ENCODE measurements at places on chromosomes 6 and 20. TPM values are rescaled to one million over a fixed set of nuclear protein-coding genes. Genes with fewer than 3 reads are reported as not detected.

DDO gene
- total RNA-seq, result not detected

SRXN1 gene
- 24.1 TPM for total RNA-seq

FAM217A gene
- not detected for total RNA-seq

VWA7 gene
- 3.0 TPM for total RNA-seq

GRCh38 chr20:14826543-14827313 is 489.3 kb upstream of the FLRT3 start:
- H3K4me1 ChIP-seq, result no peaks in the 10 kb centered on the region
- no peak for DNase-seq
- no peaks in the 10 kb centered on the region for H3K27me3 ChIP-seq

DNA sequence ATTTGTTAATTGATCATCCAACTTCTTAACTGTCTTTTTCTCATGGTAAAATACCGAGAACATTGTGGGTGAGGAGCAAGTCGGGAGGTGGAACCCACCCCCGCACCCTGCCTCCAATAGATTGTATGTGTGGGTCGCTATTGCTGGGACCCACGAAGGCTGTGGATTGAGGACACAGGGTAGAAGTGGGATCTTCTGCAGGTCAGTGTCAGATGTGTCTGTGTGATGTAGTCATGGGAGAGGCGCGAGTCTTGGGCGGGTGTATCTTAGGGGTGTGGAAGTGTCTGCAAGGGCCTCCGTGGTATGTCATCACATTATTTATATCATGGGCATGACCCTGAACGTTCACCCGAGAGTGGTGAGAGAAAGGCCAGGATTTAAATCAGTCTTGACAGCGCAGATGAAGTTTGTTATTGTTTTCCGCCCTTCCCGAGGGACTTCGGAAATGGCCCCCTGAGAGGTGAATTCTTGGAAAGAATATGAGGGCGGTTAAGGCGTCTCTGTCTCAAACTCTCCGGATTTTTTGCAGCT is 472 bp upstream of the PAQR8 start:
- peaks cover 25% of the 10 kb centered on the region for H3K4me1 ChIP-seq
- no peak for DNase-seq
- peaks cover 6% of the 10 kb centered on the region for H3K36me3 ChIP-seq
- peak overlapping the region; percentile 85 for H3K4me3 ChIP-seq
- H3K27ac ChIP-seq, result peak overlapping the region; percentile 86

DNA sequence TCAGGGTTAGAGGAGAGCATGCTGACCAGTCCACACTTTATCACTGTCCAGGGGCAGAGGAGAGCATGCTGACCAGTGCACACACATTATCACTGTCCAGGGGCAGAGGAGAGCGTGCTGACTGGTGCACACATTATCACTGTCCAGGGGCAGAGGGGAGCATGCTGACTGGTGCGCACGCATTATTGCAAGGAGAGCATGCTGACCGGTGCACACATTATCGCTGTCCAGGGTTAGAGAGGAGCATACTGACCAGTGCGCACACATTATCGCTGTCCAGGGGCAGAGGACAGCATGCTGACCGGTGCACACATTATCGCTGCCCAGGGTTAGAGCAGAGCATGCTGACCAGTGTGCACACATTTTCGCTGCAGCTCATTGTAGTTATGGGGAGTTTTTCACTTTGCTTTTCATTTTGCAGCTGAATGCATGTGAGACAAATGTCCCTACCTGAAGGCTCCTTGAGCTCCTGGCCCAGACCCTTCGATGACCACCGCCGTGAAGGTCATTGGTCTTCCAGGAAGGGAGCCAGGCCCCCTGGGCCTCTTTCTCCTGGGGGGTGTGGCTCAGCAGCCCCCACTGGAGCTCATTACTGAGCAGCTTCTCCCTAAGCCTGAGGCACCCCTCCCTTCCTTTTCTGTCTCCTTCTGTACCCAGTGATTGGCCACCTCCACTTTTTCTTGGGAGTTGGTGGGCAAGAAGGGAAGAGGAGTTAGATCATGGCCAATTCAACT is 178.8 kb upstream of the AFDN start:
- H3K4me1 ChIP-seq, result no peaks in the 10 kb centered on the region
- DNase-seq, result no peak
- H3K4me3 ChIP-seq, result no peak overlapping the region
- no peaks in the 10 kb centered on the region for H3K36me3 ChIP-seq
- H3K27me3 ChIP-seq, result peaks cover 5% of the 10 kb centered on the region

GRCh38 chr6:144894240-144894639 is 609.1 kb downstream of the UTRN start:
- H3K27me3 ChIP-seq, result peaks cover 5% of the 10 kb centered on the region
- no peaks in the 10 kb centered on the region for H3K36me3 ChIP-seq
- DNase-seq, result no peak
- no peaks in the 10 kb centered on the region for H3K4me1 ChIP-seq

DNA sequence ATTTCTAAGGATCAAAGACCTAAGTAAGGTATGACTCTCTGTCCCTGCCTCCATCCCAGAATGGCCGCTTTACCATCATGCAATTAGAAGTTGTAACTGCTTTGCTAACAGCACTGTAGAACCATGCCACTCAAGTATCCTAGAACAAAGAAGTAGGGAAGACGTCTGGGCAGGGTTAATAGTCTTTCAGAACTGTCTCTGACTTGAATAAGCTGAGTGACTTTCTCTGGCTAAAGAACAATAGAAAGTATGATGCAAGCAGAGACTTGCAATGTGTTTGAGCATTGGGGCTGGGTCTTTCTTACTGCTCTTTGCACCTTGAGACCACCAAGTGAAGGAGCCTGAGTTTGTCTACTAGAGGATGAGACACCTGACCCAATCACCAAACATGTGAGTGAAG is 279.6 kb upstream of the JAG1 start:
- H3K36me3 ChIP-seq, result no peaks in the 10 kb centered on the region
- DNase-seq, result no peak

GRCh38 chr6:122048570-122048969 is 350.9 kb upstream of the HSF2 start:
- H3K27ac ChIP-seq, result no peak overlapping the region
- H3K4me1 ChIP-seq, result no peaks in the 10 kb centered on the region
- no peaks in the 10 kb centered on the region for H3K36me3 ChIP-seq
- no peak overlapping the region for H3K4me3 ChIP-seq

DNA sequence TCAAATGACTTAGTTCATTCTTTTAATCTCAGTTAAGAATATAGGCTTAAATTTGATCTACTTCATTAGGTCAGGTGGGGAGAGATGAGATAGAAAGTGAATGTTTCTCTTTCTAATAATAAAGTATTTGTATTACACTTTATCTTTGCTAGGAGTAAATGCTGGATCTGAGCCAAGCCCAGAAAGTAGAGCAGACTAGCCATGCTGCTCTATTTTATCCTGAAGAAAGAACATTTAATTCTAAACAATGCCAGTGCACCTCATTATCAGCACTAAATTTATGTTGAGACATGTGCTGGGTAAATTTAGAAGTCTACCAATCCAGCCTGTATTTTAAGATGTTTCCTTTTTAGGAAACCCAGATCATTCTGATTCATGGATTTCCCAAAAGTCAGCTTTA is 43.5 kb downstream of the AKIRIN2 start:
- H3K27ac ChIP-seq, result no peak overlapping the region
- DNase-seq, result no peak
- H3K4me3 ChIP-seq, result no peak overlapping the region
- H3K36me3 ChIP-seq, result peaks cover 58% of the 10 kb centered on the region

- DNase-seq, result no peak
- H3K4me1 ChIP-seq, result no peaks in the 10 kb centered on the region
- H3K27ac ChIP-seq, result no peak overlapping the region
- no peak overlapping the region for H3K4me3 ChIP-seq
- H3K27me3 ChIP-seq, result no peaks in the 10 kb centered on the region
Measured at GRCh38 chr6:143158113-143158581, 97.5 kb downstream of the AIG1 start.

DNA sequence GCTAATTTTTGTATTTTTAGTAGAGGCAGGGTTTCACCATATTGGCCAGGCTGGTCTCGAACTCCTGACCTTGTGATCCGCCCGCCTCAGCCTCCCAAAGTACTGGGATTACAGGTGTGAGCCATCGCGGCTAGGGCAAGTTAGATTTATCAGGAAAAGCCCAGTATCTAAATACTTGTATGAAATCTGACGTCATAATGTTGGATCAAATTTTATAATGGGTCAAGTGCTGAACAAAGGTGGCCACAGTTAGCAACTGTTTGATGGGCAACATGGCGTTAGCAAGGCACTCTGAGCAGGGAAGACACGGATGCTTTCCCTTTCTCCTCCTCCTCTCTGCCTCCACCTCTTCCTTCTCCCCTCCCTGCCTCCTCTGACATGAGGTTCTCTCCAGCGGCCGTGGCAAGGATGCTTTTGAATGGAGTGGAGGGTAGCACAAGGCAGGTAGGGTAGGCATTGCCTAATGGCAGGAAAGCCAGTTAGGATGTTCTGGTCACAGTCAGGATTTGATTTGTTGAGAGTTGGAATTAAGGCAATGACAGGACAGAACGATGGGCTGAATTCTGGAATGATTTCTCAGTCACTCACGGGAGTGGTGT is 149.6 kb downstream of the BCAS1 start:
- no peak overlapping the region for H3K4me3 ChIP-seq
- DNase-seq, result no peak
- H3K36me3 ChIP-seq, result no peaks in the 10 kb centered on the region
- peaks cover 21% of the 10 kb centered on the region for H3K4me1 ChIP-seq

DNA sequence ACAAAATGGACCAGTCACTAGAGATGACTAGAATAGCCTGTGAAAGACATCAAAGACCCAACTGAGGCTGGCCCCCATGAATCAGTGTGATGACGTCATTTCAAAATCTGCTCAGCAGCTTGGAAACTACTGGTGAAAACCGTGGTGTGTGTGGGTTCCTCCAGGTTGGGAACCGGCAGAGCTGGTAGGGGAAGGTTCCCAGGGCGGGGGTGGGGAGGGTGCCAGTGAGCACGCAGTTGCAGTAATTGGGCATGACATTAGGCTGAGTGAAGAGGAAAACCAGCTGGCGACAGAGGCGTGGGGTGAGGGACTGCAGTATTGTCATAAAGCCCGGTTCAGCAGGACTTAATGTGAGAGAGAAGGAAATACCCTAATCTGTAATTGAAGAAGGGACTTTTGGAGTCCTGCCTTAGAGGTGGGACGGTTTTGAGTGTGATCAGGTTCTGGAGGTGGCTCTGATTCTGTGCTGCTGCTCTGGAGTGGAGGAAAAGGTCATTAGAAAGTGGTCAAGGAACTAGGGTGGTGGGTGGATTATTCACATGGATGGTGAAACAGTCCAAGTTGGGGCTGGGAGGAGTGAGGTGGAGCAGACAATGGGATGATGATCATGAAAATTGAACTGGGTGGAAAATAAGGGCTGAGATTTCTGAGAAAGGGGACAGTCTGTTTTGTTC is 52.0 kb upstream of the MTHFD1L start:
- peaks cover 8% of the 10 kb centered on the region for H3K27me3 ChIP-seq
- H3K4me1 ChIP-seq, result peaks cover 8% of the 10 kb centered on the region
- H3K36me3 ChIP-seq, result no peaks in the 10 kb centered on the region
- no peak overlapping the region for H3K4me3 ChIP-seq
- peak overlapping the region; percentile 56 for H3K27ac ChIP-seq

DNA sequence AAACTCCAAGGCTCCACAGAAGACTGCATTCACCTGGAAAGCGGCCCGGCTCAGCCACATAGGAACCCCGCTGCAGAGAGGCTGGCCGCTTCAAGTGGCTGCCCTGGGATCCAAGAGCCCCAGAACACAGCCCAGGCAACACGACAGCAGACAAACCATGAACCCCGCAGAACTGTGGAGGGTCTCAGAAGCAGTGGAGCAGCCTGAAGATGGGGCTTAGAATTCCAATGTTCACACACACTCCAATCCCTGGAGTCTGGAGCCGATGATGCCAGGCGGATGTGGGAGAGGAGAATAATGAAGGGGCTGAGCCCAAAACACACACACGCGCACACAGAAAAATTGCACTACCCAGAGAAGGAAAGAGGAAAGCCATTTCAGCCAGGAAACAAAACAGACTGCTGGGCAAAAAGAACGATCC is 52.4 kb downstream of the NINL start:
- peaks cover 2% of the 10 kb centered on the region for H3K27me3 ChIP-seq
- no peak for DNase-seq
- H3K4me1 ChIP-seq, result no peaks in the 10 kb centered on the region
- H3K4me3 ChIP-seq, result no peak overlapping the region
- no peaks in the 10 kb centered on the region for H3K36me3 ChIP-seq

GRCh38 chr20:22597303-22597702 is 12.9 kb upstream of the FOXA2 start:
- H3K27ac ChIP-seq, result no peak overlapping the region
- peaks cover 2% of the 10 kb centered on the region for H3K27me3 ChIP-seq
- H3K36me3 ChIP-seq, result no peaks in the 10 kb centered on the region

DNA sequence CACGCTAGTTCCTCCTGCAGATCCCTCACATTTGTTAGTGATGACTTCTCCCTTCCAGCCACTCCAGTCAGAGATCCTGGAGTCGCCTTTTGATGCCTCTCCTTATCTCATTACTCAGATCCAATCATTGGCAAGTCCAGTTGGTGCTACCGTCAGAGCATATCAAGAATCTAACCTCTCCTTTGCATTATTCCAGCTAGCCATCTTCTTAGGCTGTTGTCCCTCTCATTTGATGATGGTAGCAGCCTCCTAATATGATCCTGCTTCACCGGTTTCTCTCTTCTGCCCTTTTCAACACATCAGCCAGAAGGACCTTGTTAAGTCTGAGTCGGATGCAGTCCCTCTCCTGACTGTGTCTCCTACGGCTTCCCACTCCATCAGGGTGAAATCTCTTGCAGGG is 305.6 kb downstream of the THBS2 start:
- H3K36me3 ChIP-seq, result no peaks in the 10 kb centered on the region
- no peak overlapping the region for H3K27ac ChIP-seq
- H3K4me1 ChIP-seq, result no peaks in the 10 kb centered on the region
- no peak overlapping the region for H3K4me3 ChIP-seq

GRCh38 chr20:1874450-1875182 is 20.6 kb upstream of the SIRPA start:
- H3K27me3 ChIP-seq, result peaks cover 6% of the 10 kb centered on the region
- no peaks in the 10 kb centered on the region for H3K4me1 ChIP-seq
- DNase-seq, result no peak
- no peak overlapping the region for H3K4me3 ChIP-seq
- H3K27ac ChIP-seq, result no peak overlapping the region
- no peaks in the 10 kb centered on the region for H3K36me3 ChIP-seq

DNA sequence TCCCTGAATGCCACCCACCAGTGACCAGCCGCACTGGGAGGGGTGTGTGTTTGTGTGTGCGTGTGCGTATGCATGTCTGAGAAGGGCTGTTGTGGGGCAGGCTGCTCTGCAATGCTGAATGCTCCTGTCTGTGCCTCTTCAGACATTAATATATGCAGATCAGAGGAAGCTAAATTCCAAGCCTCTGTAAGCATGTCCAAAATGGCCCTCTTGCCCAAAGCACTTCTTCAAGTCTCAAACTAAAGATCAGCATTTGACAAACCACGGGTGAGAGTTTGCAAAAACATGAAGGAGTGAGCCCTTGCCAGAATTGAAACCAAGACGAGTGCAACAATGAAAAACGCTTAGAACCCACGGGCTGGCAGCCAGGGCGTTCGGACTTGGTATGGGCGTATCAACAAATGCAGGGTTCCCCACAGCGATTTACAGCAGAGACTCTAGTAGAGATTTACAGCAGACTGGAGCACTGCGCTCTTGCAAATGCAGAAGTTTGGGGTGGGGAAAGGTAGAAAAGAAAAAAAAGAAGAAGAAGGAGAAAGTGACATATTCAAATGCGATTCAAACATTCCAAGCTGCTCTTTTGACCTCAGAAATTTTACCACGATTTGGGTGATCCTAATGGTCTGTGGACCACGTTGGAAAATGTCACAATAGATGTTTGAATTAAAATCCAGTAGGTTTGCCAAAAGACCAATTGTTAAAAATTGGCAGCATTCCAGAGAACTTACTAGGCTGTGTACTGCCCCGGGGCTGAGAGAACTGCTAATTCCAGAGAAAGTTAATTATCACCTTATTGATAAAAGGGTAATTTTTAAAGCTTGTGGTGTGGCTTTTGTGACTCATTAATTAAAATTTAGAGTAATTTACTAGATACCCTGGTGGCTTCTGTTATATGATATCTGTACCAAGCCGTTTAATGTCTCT is 3.5 kb downstream of the SCML4 start:
- peak; percentile 86 for DNase-seq
- H3K27ac ChIP-seq, result peak overlapping the region; percentile 95
- no peaks in the 10 kb centered on the region for H3K27me3 ChIP-seq
- H3K4me3 ChIP-seq, result peak overlapping the region; percentile 80
- H3K4me1 ChIP-seq, result peaks cover 82% of the 10 kb centered on the region

Measured in activated CD4-positive, alpha-beta T cell treated with anti-CD3 and anti-CD28 coated beads, Interleukin-2, amount 10 ng/mL, durations not matched to agents 24 days and 14 days (primary cell).